GM12864 (cell line): ENCODE measurements at places on chromosomes 4 and X.

DNA sequence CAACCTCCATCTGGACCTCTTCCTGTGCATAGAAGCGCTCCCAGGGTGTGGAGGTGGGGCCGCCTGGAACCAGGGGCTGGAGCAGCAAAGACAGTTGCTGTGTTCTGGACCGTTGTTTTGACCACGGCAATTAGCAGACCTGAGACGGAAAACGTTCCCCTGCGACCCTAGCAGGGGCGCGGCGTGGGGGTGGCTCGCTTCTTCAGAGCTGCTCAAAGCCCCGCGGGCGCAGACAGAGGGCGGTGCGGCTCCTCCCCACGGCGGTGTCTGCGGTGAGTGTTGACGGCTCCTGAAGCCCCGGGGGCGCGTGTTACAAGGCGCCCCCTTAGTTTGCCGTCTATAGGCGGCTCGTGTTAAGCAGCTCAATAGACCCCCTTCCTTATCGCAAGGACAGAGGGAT is 79.2 kb downstream of the TRIML1 start:
- DNase-seq: no peak

- no peak for DNase-seq
These were observed 27.8 kb downstream of the ADGRA3 start for GRCh38 chr4:22488106-22488505.

DNA sequence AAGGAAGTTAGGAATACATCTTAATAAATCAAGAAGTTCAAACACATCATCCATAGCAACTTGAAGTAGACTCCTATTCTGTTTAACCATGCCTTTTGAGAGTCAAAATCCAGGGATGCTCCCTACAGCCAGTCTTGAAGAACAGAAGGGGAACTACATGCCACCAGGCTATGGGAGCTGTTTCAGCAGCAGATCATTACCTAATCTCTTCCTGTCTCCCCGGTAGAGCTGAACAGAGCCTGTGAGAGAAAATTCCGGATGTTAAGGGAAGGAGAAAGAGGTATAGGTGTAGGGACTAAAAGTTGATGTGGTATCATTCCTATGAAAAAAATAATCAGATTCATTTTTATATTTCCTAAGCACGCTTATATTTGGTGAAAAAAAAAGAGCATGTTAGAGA is 352.2 kb downstream of the SPRY1 start:
- DNase-seq: no peak

DNA sequence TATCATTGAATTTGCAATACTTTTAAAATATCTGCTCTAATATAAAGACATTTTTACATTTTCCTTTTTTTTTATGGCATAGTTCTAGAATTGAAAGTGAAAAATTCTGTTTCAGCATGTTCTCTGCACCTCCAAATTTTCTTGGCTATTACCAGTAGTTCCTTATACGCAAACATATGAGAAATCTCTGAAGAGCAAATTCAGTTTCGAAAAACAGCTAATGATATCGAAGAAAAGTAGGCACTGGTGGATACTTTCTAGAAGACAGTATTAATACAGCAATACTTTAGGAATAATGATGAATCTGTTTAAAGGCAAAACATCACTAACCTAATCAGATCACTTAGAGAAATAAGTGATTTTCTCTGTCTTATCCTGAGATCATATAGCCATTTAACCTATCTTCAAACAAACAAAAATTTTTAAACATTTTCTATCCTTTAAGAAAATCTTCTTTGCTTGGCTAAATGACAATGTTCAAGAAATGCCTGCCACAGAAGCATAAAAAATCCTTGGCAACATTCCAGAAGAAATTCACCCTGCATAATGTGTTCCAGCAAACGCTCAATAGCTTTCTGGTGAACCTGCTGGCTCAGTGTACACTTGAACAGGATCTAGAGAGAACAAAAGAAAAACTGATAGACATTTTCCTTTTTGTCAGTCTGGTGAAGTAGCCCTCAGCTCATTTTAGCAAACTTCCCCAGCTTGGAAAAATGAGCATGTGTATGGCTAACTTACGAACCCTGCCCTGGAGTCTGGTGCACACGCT is 51.2 kb upstream of the KLF3 start:
- no peak for DNase-seq

- peak; percentile 47 for DNase-seq
These were observed 79.1 kb downstream of the AMOT start for GRCh38 chrX:112761242-112762207.

DNA sequence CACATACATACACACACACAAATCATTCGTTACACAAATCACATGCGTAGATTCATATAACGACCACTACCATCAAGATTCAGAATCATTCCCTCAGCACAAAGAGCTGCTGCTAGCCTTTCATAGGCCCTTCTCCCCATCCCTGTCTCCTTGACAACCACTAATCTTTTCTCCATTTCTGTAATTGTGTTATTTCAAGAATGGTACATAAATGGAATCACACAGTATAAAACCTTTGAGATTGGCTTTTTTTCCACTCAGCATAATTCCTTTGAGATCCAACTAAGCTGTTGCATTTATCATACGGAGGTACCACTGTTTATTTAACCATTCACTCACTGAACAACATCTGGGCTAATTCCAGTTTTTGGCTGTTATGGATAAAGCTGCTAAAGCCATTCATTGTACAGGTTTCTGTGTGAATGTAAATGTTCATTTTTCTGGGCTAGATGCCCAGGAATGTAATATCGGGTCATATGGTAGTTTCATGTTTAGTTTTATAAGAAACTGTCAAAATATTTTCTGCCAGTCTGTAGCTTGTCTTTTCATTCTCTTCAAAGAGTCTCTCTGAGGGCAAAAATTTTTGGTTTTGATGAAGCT is 64.1 kb downstream of the USP11 start:
- DNase-seq: no peak

DNA sequence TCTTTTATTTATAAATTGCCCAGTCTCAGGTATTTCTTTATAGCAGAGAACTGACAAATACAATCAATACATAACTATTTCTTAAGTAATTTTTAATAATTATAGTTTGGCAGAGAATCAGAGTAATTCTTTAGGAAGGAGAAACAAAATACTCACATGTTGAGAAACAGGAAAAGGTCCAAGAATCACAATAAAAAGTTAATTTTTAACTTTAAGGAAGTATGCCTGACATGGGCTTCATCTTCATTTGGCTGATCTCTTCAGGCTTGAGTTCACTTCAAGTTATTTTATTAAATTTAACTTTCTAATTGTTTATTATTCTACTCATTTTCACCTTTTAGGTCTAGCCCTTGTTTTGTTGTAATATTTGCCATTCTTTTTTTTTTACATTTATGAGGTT is 36.1 kb upstream of the RNF150 start:
- DNase-seq: no peak

- DNase-seq: no peak
These were observed 277.9 kb downstream of the ADGRA3 start for GRCh38 chr4:22237846-22238494.

DNA sequence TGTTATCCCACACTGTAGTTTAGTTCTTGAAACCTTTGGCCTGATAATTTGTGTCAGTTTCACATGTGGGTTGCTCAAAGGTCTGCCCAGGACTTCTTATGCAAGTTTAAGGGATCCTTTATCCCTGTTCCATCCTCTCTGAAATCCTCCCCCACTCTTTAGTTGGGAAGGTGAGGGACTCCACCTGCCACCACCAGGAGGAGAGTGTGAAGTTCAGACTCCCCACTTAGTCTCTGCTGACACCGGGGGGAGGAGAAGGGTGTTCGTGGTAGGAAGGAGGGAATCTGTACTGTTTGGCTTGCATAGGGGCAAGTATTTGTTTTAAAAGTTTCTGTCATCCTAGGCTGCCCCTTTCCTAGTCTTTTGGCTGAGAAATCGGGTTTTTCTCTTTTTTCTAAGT is 211.8 kb downstream of the PPP4R3C start:
- DNase-seq: no peak

DNA sequence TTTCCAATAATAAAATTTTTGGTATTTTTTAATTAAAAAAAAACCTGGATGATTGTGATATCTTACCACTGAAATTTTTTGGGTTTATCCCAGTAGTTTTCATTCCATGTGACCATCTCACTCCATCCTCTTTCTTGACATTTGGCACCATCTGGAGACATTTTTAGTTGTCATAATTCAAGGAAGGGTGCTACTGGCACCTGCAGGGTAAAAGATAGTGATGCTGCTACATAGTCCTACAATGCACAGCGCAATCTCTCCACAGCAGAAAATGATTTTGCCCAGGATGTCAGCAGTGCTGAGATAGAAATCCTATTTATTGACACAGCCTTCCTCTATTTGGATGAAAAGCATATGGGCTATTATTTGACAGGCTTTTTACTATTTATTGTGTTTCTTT is 79.3 kb downstream of the RBPJ start:
- no peak for DNase-seq

- DNase-seq: no peak
These were observed 94.3 kb downstream of the GPRIN3 start for GRCh38 chr4:89213382-89213701.

- peak; percentile 27 for DNase-seq
These were observed 63.3 kb downstream of the GPAT3 start for GRCh38 chr4:83599183-83599582.

DNA sequence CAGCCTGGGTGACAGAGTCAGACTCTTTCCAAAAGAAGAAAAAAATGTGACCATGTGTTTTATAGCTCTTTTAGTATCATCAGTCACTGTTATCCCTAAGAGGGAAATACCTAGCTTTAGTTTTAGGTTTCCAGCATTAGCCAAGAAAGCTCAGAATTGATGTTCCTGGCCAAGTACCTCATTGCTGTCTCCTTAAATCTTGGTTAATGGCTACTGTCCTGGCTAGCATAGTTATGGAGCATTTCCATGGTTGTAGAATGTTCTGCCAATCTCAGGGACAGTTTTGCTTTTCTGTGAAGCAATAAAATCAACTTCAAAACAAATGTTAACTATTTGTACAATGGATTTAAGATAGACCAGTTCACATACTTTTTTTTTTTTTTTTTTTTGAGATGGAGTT is 74.4 kb downstream of the HTT start:
- DNase-seq: no peak

DNA sequence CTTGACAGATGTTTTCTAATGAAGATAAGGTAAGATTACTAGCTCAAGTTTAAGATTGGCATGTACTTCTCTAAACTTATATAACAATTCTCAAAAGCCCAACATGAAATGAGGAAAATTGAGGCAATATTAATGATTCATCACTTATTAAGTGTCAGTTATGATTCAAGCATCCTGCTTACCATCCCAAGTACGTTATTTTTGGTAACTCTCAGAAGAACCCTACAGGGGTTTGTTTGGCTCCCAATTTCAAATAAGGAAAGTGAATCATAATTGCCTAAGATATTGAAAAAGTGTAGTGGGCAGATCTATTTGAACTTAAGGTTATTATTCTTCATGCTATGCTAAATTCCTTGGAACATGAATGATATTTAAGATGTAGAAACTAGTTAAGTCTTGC is 387.9 kb upstream of the TENM3 start:
- DNase-seq: no peak

DNA sequence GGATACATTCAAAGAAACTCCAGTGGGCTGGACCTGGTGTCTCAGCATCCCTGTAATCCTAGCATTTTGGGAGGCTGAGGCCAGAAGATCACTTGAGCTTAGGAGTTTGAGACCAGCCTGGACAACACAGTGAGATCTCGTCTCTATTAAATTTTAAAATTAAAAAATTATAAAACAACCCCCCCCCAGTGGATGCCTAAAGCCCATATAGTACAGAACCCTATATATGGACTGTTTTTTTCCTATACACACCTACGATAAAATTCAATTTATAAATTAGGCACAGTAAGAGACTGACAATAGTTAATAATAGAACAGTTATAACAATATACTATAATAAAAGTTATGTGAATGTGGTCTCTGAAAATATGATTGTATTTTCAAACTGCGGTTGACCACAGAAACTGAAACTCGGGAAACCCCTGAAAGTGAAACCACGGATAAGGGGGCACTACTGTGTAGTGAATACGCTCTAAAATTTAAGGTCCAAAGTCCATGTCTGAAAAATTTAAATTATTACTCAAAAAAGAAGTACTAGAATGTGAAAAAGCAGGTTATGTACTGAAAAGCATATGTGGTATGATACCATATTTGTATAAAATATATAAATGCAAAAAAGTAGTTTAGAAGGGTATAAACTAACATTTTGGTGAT is 2.0 kb downstream of the SMIM14 start:
- no peak for DNase-seq

- no peak for DNase-seq
These were observed 10.9 kb upstream of the PCDH18 start for GRCh38 chr4:137543198-137543597.

DNA sequence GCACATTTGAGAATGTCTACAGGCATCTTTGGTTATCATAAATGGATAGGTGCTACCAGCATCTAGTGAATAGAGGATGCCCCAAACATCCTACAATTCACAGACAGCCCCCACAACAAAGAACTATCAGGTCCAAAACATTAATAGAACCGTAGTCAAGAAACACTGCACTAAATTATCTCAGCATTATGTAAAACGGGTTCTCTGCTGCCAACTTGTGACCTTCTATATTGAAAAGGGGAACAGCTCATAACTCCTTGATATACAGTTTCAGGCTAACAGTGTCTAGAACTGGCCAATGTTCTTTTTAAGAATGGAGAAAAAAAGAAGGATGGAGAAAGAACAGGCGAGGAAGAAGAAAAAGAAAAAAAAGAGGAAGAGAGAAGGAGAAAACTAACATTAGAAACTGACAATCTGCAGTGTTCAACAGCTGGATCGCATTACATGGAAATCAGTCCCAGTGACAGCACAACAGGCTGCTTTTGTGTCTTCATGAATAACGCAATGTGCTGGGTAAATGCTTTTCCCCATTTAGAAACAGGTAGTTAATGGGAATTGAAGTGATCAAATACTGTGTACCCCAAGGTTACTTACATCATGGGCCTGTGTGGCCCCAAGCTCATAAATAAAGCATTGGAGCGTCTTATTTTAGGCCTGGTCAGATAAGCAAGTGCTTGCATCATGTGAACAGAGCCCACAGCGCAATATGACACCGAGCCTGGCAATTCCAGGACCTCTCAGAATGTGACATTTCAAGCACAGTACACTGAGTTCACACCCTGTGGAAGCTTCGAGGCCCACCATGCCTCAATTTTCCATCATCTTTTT is 339.5 kb downstream of the DHX15 start:
- DNase-seq: no peak

GRCh38 chr4:123995936-123996335 is 599.3 kb downstream of the SPRY1 start:
- DNase-seq: no peak

- DNase-seq: no peak
These were observed at the start of gene TLR8 for GRCh38 chrX:12906046-12906761. TSS of gene TLR8 (plus strand) at chrX:12906620. CDS start at chrX:12906707, 87 bp downstream.

- no peak for DNase-seq
These were observed 9.2 kb upstream of the EIF4E start for GRCh38 chr4:98937986-98938720.

- DNase-seq: no peak
These were observed 21.8 kb downstream of the CMC4 start for GRCh38 chrX:155048977-155049619.

- peak; percentile 93 for DNase-seq
These were observed 86.0 kb upstream of the TET2 start for GRCh38 chr4:105060628-105061027.

- no peak for DNase-seq
These were observed 165.3 kb upstream of the RPS6KA3 start for GRCh38 chrX:20432048-20432447.

GRCh38 chrX:136714626-136715599 is 65.8 kb downstream of the ARHGEF6 start:
- no peak for DNase-seq

- no peak for DNase-seq
These were observed 112.9 kb upstream of the NOCT start for GRCh38 chr4:138902705-138903104.

- DNase-seq: no peak
These were observed 63.8 kb downstream of the TBC1D19 start for GRCh38 chr4:26647523-26648224.

GRCh38 chr4:17347445-17347844 is 164.4 kb downstream of the QDPR start:
- DNase-seq: no peak
